ENCODE measurements at places on chromosomes 7 and 10.

DNA sequence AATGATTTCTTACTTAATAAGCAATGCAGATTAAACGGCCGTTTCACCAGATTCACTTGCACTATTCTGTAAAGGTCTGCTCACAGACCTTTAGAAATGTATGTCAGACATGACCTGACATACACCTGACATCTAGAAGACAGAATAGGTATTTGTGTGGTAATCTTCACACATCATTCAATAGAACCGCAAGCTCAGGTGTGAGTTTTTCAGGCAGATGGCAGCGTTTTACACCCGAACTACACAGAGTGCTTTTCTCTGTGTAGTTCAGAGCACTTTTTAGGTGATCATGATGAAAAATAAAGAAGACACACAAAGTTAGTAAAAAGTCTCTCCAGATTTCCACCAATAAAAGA lies 63.2 kb downstream of the PRKCQ start:
- no peak for DNase-seq

DNA sequence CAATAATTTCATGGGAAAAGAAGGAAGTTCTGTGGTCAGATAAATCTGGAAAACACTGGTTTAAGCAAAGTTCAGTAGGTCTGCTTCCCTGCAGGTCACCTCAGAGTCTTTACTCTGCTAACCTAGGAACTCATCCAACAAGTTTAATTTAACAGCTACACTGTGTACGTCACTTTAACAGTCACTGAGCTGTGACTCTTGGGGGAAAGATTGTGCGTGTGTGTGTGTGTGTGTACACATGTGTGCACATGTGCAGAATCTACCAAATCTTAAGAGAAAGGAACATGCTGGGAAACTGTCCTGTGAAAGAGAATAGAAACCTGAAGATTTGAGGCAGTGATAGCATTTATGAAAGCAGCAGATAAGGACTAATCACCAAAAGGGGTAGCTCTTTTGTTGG lies 62.6 kb downstream of the IKZF1 start:
- no peak for DNase-seq

DNA sequence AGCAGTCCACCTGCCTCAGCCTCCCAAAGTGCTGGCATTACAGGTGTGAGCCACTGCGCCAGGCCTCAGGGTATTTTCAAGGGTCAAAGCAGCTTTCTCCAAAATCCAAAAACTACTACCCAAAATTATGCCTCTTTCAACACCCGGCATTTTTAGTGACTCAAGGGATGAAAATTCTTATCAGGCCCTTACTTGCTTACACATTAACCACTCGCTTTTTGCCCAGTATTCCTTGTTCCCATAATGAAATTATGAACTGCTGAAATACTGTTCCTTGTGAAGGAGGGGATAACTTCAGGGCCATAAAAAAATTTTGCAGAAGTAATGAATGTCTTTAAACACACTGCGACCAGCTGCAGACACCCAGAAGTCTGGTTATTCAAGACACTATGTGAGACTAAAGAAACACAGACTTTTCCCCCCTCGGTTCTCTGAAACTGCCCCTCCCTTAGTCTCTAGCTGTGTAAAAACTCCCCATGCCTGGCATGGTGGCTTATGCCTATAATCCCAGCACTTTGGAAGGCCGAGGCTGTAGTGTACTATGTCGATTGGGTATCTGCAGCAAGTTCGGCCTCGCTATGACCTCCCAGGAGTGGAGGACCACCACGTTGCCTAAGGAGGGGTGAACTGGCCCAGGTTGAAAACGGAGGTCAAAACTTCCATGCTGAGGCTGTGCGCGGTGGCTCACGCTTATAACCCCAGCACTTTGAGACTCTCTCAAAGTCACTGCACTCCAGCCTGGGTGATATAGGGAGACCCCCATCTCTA lies 12.0 kb downstream of the FXYD4 start:
- no peak for DNase-seq

DNA sequence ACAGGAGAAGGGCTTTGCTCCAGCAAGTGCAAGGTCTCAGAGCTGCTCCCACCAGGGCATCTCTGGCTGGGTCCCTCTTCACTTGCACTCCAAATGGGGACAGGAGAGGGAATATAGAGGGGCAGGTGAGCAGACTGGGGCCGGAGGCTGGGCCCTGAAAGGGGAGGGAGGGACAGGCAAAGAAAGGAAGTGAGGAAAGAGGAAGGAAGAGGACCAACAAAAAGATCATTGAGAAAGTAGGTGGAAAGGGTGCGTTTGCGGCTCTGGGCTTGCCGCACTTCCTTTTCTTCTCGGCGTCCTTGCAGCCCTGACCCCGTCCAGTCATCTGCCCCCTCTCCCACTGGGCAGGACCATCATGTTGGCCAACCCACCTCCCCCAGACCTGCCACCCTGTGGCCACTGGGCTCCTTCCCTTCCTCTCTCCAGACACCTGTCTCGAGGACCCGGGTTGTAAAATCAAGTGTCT lies 14.0 kb downstream of the ITPRIP start:
- DNase-seq: no peak

DNA sequence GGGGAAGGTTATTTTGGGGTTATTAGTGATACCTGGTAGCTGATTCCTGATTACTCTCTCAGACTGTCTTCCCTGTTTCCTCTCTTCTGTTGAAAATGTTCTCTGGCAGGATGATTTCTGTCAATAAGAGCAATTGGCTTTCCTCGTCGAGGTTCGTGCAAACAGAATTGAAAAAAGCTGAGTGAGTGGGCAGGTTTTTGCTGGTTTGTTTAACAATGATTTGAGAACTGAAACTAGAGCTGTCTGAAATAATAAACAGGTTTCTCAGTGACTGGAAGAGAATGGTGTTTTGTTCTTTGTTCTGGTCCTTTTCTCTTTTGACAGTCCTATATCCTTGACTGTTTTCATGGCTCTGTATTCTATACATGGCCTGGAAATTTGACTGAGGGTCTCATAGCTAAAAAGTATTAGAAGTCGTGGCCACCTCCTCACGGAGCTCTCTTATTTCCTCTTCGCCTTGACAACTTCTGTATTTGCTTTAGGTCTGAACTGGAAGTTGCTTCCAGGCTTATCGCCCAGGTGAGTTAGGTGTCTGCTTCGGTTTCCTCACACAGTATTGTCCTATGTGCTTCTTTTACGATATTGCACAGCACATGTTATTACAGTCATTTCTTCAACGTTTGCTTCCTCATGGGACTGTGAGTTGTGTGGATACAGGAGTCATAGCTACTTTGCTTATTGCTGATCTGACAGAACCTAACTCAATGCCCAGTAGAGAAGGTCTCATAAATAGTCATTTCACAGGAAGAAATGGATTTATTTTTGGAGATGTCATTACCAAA lies 403.6 kb downstream of the NRG3 start:
- DNase-seq: no peak

- DNase-seq: no peak
These were observed 419.9 kb downstream of the ARL4A start for GRCh38 chr7:13107291-13107690.

DNA sequence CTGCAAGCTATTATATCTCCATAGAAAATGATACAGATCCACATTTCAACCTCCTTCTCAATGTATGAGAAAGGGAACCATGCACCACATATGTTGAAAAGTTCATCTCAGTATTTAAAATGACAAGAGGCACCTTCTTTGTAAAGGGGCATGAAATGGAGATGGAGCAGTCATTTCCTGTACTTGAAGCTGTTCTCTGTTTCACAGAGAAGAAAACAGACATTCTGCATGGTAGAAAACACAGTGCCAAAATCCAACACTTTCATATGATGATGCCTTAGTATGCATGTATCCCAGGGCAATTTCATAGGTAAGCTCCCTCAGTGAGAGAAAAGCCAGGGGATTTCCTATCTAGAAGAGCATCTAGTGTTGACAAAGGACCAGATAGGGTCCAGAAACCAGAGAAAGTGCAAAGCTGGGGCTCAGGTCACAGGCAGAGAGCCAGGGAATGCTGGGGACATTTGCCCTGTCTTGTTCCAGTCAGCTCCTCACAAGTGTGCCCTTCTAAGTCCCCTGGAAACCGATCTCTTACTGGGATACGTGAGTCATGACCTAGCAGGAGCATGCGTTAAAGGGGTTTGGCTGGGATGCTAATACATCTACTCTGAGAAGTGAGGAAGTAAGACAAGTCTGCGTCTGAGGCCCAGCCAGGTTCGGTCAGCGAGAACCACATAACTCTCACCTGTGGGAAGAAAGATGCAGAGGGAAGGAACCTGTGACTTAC lies 118.7 kb downstream of the ICA1 start:
- DNase-seq: no peak

- no peak for DNase-seq
These were observed 239.6 kb downstream of the SKAP2 start for GRCh38 chr7:26624839-26625238.

DNA sequence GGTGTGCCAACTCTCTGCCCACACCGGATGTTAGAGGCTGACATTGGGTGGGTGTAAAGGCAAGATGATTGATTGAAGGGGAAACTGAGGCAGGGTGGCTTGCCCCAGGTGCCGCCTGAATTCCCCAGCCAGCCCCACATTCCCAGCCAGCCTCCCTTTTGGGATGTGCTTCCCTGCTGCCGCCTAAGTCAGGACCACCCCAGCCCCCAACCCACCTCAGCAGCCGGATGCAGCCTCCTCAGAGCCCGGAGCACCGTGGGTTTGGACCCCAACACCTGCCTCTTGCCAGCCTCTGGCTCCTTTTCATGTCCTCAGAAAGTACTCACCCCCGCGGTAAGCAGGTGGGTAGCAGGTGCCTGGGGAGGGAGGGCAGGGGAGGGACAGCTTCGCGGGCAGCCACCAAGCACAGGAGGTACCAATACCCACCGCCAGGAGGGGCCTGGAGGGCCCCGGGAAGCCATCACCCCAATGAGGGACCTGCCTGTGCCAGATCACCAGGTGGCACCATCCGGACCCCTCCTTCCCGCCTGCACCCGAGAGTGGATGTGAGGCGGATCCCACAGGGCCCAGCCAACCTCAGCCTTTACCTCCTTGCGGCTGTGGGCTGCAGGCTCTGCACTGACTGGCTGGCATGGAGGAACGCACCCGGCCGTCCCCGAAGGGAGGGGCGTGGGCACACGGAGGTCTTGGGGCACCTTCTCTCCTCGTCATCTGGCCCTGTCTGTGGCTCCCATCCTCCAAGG lies 60.5 kb downstream of the PWWP2B start:
- no peak for DNase-seq

DNA sequence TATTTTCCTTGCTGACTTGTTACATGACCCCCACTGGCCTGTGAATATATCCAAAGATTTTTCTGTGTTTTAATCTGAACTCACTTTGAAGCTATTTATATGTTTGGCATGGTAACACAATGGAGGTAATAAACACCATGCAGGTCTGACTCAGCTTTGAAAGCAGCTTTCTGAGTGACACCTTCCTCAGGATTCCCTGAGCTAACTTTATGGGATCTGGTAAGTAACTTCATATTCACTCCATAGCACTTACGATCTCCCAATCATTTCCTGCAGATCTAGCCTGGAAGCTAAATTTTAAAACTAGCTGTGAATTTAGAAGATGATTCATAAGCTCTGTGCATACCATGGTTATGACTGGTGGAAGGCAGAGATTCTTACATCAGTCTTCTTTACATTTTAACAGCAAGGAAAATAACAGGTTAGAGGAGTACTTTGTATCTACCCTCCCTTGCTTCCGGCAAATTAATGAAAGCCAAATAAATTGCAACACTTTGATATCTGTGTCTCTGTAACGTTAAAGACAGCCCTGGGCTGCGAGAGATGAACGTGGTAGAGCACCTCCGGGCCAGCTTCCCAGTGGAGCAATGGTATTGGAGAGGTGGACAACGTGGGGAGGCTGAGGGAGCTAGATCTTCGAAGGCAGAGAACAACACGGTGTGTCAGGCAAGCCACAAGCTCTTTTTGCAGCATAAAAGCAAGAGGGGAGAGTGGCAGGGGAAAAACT lies 170.2 kb upstream of the KLF14 start:
- no peak for DNase-seq

- DNase-seq: no peak
These were observed 18.1 kb upstream of the OIT3 start for GRCh38 chr10:72875250-72876055.

DNA sequence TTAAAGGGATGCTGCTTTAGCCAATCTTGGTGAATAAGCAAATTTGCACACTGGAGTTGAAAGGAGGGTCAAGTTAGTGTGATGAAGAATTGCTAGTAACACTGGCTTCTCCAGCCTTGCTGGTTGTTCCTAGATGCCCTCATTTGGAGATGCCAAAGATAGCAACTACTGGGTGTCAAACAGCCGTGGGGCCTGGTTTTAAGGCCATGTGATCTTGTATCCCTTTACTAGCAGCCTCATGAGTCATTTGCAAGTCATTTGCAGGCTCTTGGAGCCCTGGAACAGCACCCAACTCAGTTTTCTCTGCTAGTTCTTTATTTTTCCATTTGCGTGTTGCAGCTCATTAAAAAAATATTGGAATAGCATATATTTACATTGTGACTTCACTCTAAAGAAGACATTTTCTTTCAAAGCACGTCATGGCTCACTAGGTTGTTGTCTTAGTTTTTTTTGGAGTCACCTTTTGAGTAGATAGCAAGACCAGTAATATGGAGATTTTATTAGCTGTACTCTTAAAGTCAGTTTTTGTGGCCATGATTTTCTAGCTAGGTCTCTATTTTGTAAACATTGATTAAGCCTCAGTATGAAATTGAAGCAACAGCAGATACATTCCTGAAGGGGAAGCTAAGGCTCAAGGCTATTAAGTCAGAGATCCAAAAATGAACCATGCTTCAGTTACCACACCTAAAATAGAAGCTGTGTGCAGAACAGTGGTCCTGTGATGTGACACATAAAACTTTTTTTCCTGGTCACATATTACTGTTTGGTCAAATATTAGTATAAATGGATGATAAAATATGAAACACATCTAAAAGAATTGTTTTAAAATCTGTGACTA lies 1.3 kb downstream of the LSMEM1 start:
- DNase-seq: no peak

DNA sequence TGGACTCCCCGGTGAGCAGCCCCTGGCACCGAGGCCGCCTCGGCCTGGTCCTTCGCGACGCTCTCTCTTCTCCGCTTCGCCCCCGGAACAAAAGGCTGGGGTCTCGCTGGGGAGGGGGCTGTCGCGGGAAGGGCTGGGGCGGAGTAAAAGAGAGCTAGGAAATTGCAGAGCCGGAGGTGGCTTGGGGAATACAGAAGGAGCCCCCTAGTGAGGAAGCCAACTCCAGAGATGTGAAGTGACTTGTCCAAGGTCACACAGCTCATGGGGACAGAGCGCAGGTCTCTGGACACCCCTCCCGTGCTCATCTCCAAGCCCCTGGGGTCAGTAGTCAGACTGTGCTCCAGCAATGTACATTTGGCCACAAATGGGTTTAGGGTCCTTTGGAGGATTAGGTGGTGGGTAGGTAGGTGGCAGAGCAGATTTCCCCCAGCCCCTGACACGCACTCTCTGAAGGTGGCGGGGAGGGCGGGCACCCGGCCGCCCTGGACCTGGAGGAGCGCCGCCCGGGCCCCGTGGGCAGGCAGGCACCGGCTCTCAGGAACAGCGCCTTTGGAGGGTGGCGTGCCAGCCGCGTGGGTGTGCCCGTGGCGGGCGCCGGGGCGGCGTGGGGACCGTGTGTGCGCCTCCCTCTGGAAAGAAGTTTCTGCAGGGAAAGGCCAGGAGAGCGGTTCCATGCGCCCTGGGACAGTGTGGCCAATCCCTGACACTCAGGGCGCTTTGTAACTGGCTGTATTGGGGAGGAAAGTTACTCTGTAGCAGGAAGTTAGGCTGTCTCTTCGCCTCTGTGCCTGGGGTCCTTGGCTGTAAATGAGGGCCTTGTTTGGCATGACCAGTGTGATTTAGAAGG lies 910 bp downstream of the WIPF3 start:
- DNase-seq: no peak
